ENCODE measurements at places on chromosomes 6 and 20.

DNA sequence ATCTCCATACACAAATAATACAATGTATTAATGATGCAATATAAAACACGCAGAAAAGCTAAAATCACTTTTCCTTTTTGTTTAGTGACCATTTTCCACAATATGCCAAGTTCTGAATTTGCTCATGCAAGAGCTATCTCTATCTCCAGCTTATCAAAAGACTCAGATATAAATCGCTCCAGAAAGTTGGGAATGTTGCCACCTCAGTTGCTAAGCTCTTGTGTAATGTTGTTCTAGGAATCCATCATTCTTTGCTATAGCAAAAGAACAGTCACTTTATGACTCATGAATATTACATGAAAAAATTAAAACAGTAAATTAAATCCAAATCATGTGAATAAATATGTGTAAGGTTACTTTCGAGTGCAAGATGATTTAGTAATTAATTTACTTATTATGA is 8.7 kb downstream of the PLAGL1 start:
- DNase-seq = peak; percentile 22

- DNase-seq = no peak
Measured at GRCh38 chr20:2004171-2004570, 10.3 kb upstream of the PDYN start.

- DNase-seq = no peak
Measured at GRCh38 chr6:53608396-53608795, 57.2 kb downstream of the KLHL31 start.

DNA sequence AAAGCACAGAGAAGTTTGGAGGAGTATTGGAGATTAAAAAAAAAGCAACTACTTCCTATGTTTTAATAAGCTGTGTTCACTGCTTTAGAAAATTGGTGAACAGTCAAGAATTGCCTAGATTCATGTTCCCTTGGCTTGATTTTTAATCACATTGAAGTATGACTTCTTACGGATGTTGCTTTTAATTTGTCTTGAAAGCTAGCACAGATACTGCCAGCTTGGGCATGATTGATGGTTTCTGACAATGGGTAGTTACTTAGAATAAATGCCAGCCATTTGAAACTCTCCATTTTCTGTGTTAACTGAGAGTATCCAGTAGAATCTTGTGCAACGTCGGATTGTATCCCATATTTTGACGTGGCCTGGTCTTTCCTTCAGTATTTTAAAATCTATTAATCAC is 178.0 kb downstream of the DTNBP1 start:
- no peak for DNase-seq

- DNase-seq = no peak
Measured at GRCh38 chr6:72739368-72739779, 117.5 kb downstream of the KCNQ5 start.

- DNase-seq = no peak
Measured at GRCh38 chr6:167005350-167006159, 6.4 kb downstream of the CEP43 start.

DNA sequence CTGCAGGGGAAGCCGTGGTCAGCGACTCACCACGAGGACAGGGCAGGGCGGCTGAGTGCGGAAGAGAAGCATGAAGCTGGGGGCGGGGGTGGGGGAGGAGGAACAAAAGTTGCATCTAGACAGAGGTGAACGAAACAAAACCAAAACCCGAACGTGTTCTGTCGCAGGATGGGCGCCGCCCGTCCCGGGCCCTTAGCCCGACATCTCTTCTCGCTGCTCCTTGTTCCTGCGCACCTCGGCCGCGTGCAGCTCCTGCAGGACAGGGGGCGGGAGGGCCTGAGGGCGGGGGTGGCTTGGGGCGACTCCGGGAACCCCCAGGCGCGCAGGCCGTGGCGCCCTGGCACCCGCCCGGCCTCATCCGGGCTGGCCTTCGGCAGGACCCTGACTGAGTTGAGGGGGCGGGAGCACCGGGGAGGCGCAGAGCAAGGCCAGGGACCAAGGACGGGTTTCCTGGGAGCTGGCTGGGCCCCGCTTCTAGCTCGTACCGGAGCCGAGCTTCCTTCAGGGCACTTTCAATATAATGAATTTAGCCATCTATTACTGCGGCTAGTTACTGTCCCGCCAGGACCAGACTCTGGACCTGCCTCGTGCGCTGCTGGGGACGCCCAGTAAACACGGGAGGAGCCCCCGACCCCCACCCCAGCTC is 12.0 kb downstream of the STMN3 start:
- no peak for DNase-seq

Measured in foreskin keratinocyte (primary cell).